ENCODE measurements at places on chromosomes 11 and 22. TPM values are rescaled to one million over a fixed set of nuclear protein-coding genes. Genes with fewer than 3 reads are reported as not detected.

GSTT2 gene
- total RNA-seq = 0.34 TPM

DNAJC4 gene
- total RNA-seq = 11.7 TPM

INPP5J gene
- 0.16 TPM for total RNA-seq

ANGPTL5 gene
- 0.63 TPM for total RNA-seq

GDPD4 gene
- total RNA-seq = not detected

SPDYC gene
- not detected for total RNA-seq

OSM gene
- total RNA-seq = not detected

CLMP gene
- total RNA-seq = 139 TPM

OR4D5 gene
- not detected for total RNA-seq

CDKN1C gene
- total RNA-seq = 23.2 TPM

C22orf42 gene
- total RNA-seq = not detected

OR51I1 gene
- total RNA-seq = 0.60 TPM

SCO2 gene
- total RNA-seq = 2.8 TPM

CABP4 gene
- not detected for total RNA-seq

TBX10 gene
- not detected for total RNA-seq

OR52N4 gene
- not detected for total RNA-seq

OMP gene
- 1.1 TPM for total RNA-seq

MB gene
- not detected for total RNA-seq

PDGFD gene
- 0.86 TPM for total RNA-seq

GSC2 gene
- total RNA-seq = not detected

HEPHL1 gene
- not detected for total RNA-seq

PATE4 gene
- total RNA-seq = not detected

AAMDC gene
- total RNA-seq = 46.9 TPM

ASCL3 gene
- not detected for total RNA-seq

MAJIN gene
- not detected for total RNA-seq

VSIG10L2 gene
- 0.09 TPM for total RNA-seq

CRACR2B gene
- 2.4 TPM for total RNA-seq

SMIM38 gene
- total RNA-seq = 0.32 TPM

YPEL4 gene
- total RNA-seq = 2.2 TPM

Measured in bronchial smooth muscle cell (primary cell).